ENCODE measurements at places on chromosomes 11 and 22.

GRCh38 chr11:94106716-94107115 is 21.9 kb upstream of the PANX1 start:
- DNase-seq: no peak

GRCh38 chr11:64058494-64058893 is 22.8 kb downstream of the FLRT1 start:
- DNase-seq: peak; percentile 72

DNA sequence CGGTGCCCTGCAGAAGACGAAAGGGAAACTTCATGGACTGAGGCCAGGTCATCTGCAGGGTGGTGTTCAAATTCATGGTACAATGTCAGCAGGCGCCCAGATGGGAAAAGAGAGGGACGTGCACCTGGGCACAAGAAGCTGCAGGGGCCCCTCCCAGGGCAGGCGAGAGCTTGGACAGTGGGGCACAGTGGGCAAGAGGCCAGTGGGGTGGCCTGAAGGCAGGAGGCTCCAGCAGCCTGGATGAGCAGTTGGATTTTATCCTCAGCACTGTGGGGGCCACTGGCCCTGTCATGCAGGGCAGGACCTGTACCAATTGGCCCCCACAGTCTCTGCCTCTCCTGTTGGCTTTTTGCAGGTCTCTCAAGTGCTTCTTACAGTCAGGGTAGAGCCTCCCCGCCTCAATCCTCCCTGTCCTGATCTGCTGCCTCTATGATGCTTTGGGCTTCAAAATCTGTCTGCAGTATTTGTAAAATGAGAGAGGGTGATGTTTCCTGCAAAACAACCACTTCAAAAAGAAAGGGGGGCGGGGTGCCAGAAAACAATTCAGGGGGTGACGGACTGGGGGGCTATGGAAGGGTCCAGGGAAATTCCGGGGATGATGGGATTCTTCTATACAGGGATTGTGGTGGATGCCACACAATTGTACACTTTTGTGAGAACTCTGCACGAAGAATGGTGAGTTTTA is 1.7 kb upstream of the BID start:
- no peak for DNase-seq

DNA sequence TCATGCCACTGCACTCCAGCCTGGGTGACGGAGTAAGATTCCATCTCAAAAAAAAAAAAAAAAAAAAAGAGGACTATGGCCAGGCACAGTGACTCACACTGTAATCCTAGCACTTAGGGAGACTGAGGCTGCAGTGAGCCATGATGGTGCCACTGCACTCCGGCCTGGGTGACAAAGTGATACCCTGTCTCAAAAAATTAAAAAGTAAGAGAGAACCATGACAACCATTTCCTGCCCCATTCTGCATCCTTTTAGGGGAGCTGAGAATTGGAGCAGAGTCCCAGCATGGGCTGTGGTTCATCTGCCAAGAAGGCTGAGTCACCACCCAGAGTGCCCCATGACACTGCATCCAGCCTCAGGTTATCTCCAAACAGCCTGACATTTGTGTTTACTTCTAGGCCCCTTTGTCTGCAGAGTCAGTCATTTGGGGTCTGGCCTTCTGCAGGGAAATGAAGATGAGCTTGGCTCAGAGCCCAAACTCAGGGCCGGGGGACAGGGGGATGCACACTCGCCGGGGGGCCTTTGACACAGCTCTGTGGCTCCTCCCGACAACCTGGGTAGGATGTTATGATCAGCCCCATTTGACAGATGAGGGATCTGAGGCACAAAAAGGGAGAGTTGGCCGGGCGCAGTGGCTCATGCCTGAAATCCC is 4.7 kb downstream of the CSDC2 start:
- DNase-seq: no peak
